ENCODE measurements at places on chromosomes 4 and X.

DNA sequence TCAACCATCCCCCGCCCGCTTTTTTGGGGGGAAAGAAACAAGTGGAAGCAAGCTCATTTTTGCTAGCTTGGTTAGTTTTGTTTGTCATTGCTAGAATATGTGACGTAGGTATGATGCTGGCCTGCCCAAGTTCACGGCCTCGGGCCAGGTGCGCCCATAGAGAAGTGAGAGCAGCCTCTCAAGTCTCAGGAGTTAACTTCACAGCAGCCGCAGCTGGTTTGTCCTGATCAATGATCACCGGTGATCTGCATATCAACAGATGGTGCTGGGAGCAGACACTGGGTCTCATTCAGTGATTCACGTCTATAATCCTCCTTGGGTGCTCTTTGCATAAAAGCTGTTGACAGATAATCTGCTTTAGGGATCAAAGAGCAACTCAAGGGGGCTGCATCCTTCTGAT, 50.1 kb downstream of the ENPP6 start:
- peak; percentile 86 for DNase-seq

DNA sequence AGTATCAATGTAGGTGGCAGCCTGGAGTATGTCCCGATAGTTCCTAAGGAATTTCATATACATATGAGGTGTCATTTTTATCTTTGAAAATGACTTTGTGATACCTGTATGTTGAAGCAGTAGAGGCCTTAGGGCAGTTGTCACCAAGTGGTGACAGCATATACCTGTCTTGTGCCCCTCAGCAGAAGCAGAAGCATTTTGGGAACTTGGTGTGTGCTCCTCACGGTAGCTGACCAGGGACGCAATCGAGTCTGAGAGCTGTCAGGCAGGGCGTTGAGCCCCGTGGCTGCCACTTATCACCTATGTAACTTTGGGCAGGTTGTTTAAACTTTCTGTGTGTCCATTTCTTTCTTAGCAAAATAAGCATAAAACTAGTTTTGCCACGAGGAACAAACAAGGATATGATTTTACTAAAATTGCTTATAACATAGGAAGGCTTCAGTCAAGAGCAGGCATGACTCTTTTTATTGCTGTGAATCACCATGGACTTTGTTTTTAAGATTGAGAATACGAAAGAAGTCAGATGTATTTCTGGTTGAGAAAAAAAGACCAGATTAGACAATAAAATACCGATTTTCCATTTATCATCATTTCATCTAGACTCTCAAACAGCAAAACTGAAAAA, 161.5 kb downstream of the CPE start:
- DNase-seq, result no peak

- DNase-seq, result no peak
These were observed 271.8 kb downstream of the PPP3CA start for GRCh38 chr4:101075536-101075935.

DNA sequence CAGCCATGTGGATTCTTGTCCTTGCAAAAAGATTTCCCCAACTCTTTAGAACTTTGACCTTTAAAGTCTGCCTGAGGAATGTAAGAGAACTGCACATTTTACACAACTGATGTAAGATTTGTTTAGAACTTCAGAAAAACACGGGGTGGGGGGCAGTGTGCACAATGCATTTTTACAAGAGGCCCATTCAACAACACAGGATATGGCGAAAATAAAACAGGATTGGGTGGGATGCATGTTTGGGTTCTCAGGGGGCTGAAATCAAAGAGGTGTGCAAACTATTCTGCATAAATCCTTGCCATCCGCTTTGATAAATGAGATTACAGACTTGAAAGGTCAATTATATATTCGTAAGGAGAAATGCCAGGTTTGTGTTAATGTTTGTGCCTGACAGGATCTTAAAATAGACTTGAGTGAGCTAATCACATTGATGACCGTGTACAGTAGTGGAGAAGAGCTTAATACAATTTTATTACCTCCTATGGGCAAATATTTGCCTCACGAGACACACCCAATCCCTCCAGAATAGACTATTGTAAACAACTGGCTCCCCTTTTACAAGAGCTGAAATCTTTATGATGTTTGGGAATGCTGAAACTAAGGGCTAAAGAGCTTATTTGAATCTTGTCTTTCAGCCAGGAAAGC, 184.1 kb upstream of the LEF1 start:
- DNase-seq, result no peak

- no peak for DNase-seq
These were observed 31.8 kb upstream of the MAGEB2 start for GRCh38 chrX:30183554-30183953.

GRCh38 chr4:79904331-79904730, 168.7 kb downstream of the ANTXR2 start:
- no peak for DNase-seq

GRCh38 chr4:94741304-94741703, 16.5 kb upstream of the BMPR1B start:
- DNase-seq, result no peak

- no peak for DNase-seq
These were observed 111.6 kb downstream of the APOOL start for GRCh38 chrX:85115252-85115651.

GRCh38 chr4:172573899-172574298, 594.7 kb upstream of the GALNT7 start:
- DNase-seq, result no peak

DNA sequence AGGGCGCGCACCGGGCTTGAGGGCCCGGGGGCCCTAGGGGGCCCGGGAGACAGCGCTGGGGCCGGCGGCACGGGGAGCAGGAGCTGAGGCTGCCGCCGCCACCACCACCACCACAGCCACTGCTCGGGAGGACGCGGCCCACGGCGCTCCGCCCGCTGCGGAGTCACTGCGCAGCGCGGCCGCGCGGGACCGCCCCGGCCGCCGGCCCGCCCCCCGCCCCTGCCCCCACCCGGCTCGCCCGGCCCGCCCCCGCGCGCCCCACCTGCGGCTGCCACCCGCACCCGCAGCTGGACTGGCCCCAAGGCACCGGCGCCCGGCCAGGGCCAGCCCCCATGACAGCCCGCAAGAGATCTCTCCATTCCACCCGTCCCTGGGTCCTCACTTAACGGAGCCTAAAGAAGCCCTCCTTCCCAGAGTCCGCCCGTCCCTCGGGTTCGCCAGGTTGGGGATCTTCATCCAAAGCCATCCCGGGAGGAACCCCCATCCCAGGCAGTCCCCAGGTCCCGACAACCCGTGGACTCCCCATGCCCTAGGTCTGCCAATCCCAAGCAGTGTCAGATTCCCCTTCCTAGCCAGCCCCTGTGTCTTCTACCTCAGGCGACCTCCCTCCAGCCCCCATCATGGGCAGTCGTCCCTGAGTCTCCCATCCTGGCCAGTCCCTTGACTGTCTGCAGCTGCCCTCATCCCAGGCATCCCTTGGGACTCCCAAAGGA, 40.0 kb upstream of the IQSEC2 start:
- DNase-seq, result peak; percentile 22

DNA sequence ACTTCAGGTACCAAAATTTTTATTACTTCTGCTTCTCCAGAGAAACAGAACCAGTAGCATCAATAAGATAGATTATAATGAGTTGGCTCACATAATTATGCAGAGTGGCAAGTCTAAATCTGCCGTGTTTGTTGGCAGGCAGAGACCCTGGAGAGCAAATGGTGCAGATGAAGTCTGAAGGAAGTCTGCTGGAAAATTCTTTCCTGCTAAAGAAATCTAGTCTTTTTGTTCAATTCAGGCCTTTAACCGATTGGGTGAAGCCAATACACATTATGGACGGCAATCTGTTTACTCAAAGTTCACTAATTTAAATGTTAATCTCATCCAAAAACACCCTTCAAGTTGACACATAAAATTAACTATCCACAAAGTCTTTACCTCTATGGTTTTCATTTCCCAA, 156.0 kb downstream of the TBX22 start:
- no peak for DNase-seq

DNA sequence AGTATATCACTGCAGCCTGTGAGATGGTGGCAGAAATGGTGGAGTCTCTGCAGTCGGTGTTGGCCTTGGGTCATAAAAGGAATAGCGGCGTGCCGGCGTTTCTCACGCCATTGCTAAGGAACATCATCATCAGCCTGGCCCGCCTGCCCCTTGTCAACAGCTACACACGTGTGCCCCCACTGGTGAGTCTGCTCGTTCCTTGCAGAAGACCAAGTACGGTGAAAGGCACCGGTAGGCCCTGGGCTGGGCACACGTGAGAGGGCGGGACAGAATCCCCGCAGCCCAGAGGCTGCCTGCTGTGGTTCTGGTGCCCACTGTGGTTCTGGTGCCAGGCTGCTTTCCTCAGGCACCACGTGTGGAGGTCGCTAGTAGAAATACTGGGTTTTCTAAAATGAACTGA, 31.2 kb upstream of the MSANTD1 start:
- DNase-seq, result no peak

GRCh38 chrX:53580742-53581504, 105.6 kb downstream of the HUWE1 start:
- no peak for DNase-seq

GRCh38 chr4:106343865-106344646, 24.5 kb downstream of the GIMD1 start:
- DNase-seq, result no peak

DNA sequence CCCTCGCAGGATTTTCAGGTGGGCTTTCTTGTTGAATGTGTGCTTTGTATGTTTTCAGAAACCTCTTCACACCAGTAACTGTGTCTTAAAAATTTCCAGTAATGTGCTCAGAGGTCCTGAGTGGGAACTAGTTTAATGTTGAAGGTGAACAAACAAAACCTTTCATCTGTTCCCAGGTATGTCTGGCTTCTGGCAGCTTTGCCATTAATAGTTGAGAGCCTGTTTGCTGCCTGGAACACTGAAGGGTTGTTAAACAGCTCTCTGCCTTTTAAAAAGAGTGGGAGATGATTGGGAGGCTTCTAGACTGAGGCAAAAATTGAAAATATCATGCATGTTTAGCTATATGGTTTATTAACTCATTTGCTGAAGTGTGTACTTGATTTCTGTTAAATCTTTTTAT, 161.2 kb upstream of the AGTR2 start:
- DNase-seq, result no peak

- DNase-seq, result no peak
These were observed 107.2 kb upstream of the KIT start for GRCh38 chr4:54550395-54551171.

DNA sequence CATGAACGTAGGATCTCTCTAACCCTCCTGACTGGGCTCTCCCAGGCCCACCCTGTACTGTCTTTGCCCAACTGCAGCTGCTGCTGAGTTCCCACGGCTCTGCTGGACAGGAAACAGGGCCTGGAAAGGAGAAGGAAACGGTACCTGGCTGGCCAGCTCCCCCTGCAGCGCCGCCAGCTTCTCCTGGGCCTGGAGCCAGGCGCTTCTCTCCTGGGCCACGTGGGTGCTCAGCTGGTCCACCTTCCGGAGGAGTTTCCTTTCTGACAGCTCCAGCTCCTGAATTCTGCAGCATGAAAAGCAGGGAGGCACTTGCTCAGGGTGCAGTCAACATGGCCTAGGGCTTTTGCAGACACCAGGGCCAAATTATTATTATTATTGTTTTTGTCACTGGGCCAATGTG, 6.5 kb downstream of the C4orf50 start:
- no peak for DNase-seq

DNA sequence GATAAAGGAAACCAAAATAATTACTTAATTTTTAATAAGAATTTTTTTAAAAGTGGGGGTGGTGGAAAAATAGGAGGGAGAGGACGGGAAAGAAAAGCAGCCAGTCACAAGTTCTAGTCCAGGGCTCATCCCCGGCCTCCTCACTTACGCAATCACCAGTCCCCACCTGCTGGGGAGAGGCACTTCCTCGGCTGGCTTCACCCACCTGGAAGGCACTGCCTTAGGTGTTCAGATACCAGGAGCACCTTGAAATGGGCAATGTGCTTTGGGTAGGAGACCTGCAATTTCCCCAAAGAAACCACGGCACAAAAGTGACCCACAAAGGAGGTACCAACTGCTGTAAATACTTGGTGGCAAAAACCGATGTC, 23.8 kb downstream of the AFAP1 start:
- no peak for DNase-seq

GRCh38 chr4:38161208-38162113, 201.3 kb downstream of the PTTG2 start:
- DNase-seq, result no peak

DNA sequence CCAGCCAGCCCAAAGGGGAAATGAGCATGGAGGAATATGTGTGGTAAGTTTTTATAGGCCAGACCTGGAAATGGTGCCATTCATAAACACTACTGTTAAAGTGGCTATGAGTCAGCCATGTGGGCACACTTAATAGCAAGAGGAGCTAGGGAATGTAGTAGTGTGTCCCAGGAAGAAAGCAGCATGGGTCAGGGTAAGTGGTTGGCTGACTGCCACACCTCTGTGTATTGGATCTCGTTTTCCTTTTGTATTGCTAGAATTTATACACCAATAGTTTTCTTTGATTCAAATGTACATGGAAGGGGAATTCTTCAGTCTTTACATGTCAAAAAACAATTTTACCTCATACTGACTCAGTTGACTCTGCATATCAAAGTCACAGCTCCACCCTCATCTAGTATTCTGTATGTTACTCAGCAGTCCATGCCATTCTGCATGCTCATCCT, 22.9 kb upstream of the SGMS2 start:
- DNase-seq, result no peak

DNA sequence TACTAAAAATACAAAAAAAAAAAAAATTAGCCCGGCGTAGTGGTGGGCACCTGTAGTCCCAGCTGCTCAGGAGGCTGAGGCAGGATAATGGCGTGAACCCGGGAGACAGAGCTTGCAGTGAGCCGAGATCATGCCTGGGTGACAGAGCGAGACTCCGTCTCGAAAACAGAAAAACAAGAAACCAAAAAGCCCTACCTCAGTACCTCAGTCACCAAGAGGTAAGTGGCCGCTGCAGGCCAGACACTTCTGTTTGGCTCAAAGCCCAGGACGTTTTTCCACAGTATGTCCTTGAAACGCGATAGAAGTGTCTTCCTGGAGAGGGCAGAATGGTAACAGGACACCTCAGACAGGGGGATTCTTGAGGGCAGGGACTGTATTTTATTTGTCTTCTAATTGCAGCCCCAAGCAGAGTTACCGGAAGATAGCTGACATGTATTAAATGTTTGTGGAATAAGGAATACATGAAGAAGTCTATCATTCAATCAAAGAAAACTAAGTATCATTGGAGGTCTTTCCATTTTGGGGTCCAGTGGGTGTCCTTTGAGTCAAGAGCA, 63.6 kb downstream of the CLNK start:
- DNase-seq, result peak; percentile 51

DNA sequence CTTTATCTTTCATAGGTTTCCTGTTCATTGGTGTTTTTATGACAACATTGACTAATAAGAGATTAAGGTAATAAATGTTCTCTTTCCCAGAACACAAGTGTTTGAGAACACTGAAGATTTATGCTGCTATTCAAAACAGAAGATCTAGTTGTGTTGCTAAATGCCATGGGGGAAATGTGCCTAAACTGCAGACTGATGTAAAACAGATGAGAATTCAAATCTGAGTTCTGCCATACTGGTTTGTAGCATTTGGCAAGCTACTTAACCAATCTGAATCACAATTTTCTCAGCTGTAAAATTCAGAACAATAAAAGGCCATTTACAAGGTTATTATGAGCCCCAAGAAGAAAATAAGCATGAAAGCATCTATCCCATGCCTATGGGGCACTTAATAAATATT, 2.3 kb downstream of the SLC10A6 start:
- DNase-seq, result no peak

- no peak for DNase-seq
These were observed 6.3 kb downstream of the KLF3 start for GRCh38 chr4:38670109-38670901.

GRCh38 chr4:17009871-17010367, 111.5 kb upstream of the LDB2 start:
- no peak for DNase-seq

GRCh38 chrX:104564921-104565703, 887 bp upstream of the IL1RAPL2 start:
- DNase-seq, result no peak

GRCh38 chr4:38664706-38665401, 855 bp downstream of the KLF3 start:
- DNase-seq, result peak; percentile 59

GRCh38 chrX:10582215-10582733, 38.1 kb downstream of the MID1 start:
- no peak for DNase-seq
